A549 treated with CORT108297 at 1 μM for 4 hours (cell line): ENCODE measurements at places on chromosomes 6 and 20. TPM values are rescaled to one million over a fixed set of nuclear protein-coding genes. Genes with fewer than 3 reads are reported as not detected.

The OGFRL1 gene
- total RNA-seq: 4.8 to 7.7 TPM (median 5.8 TPM) in 5 replicates

The VNN1 gene
- total RNA-seq: 0.06 to 0.10 TPM (median 0.06 TPM) in 5 replicates

The MYLIP gene
- 2.5 to 3.6 TPM (median 3.2 TPM) in 5 replicates for total RNA-seq

The CALHM4 gene
- 0.16 TPM in 1 of 5 replicates, not detected in the others for total RNA-seq

The CCN2 gene
- 27.9 to 42.3 TPM (median 37.8 TPM) in 5 replicates for total RNA-seq

The TPBG gene
- total RNA-seq: 40.9 to 50.7 TPM (median 47.8 TPM) in 5 replicates

The RGS17 gene
- 6.1 to 7.2 TPM (median 7.1 TPM) in 5 replicates for total RNA-seq

The CALHM6 gene
- total RNA-seq: 0.25 to 0.39 TPM in 2 of 5 replicates, not detected in the others

The FAM83C gene
- 0.04 to 0.10 TPM (median 0.06 TPM) in 4 of 5 replicates, not detected in the other for total RNA-seq

The CENPW gene
- 31.6 to 43.4 TPM (median 40.2 TPM) in 5 replicates for total RNA-seq

The VWA7 gene
- 1.5 to 2.0 TPM (median 1.8 TPM) in 5 replicates for total RNA-seq

The DYNLT2 gene
- 0.55 to 0.79 TPM (median 0.66 TPM) in 5 replicates for total RNA-seq

The FAM184A gene
- total RNA-seq: 0.03 TPM in 1 of 5 replicates, not detected in the others

The MMP24 gene
- 16.9 to 23.3 TPM (median 20.2 TPM) in 5 replicates for total RNA-seq

The TTLL9 gene
- 0.02 to 0.15 TPM (median 0.06 TPM) in 4 of 5 replicates, not detected in the other for total RNA-seq

The MICB gene
- total RNA-seq: 7.0 to 9.3 TPM (median 7.4 TPM) in 5 replicates

The RNF8 gene
- 20.1 to 24.7 TPM (median 22.3 TPM) in 5 replicates for total RNA-seq

The MYB gene
- 0.49 to 1.1 TPM (median 0.89 TPM) in 5 replicates for total RNA-seq

The PRR18 gene
- 0.08 to 0.22 TPM (median 0.09 TPM) in 5 replicates for total RNA-seq

The ENPP1 gene
- 1.2 to 1.6 TPM (median 1.5 TPM) in 5 replicates for total RNA-seq

The WFDC12 gene
- not detected in 5 replicates for total RNA-seq

The TP53TG5 gene
- not detected in 5 replicates for total RNA-seq

The CDH4 gene
- 6.1 to 9.5 TPM (median 7.1 TPM) in 5 replicates for total RNA-seq

The OR2J3 gene
- not detected in 5 replicates for total RNA-seq

The ZNF165 gene
- 0.93 to 1.1 TPM (median 0.98 TPM) in 5 replicates for total RNA-seq

The ABHD16B gene
- not detected in 5 replicates for total RNA-seq

The DUSP15 gene
- 0.43 to 1.1 TPM (median 0.99 TPM) in 5 replicates for total RNA-seq

The PARD6B gene
- 2.4 to 3.6 TPM (median 2.8 TPM) in 5 replicates for total RNA-seq

The BPI gene
- not detected in 5 replicates for total RNA-seq

The GDAP1L1 gene
- total RNA-seq: 0.05 to 0.08 TPM in 2 of 5 replicates, not detected in the others

The ANKS1A gene
- total RNA-seq: 5.9 to 8.0 TPM (median 7.1 TPM) in 5 replicates

The PERP gene
- total RNA-seq: 85.2 to 91.7 TPM (median 85.9 TPM) in 5 replicates

The CCN6 gene
- not detected in 5 replicates for total RNA-seq

The KCNG1 gene
- total RNA-seq: 15.0 to 32.1 TPM (median 19.5 TPM) in 5 replicates

The ALDH8A1 gene
- total RNA-seq: 0.11 to 0.16 TPM (median 0.15 TPM) in 5 replicates

The VGLL2 gene
- total RNA-seq: not detected in 5 replicates
